NT2/D1 (cell line): ENCODE measurements at places on chromosomes 5 and 9.

- no peak for DNase-seq
Measured at GRCh38 chr5:137594717-137595116, 95.6 kb upstream of the SPOCK1 start.

DNA sequence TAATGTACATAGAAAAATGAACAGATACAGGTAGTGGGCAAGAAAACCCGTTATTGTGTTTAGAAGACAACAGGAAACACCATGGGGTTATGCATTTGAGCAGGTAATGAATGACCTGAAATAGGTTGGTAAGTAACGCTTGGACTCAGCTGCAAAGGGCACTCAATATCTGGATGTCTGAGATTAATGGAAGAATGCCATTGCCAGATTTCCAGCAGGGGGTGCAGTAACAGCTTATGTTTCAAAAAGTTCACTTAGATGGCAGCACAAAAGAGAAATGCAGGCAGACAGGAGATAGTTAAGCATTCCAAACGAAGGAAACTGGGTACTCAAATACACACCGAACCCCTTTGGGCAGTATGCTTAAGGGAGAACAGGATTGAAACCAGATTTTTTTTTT lies 285.5 kb upstream of the VLDLR start:
- no peak for DNase-seq

DNA sequence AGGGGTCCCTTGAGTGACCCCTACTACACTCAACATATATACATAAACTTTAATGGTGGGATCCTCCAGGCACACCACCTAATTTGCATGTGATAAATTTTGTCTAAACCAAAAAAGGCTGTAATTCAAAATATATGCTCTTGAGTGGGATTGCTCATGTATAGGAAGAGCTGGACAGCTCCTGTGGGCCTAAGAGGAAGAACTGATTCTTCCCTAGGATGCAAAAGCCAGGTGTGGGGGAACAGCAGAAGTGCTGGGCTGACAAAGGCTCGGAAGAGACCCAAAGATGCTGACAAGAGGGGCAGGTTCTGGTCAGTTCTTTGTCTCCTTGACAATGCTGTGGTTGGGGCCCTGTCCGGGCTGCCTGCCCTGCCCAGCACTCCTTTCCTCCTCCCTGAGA lies 43.9 kb downstream of the PCDH1 start:
- no peak for DNase-seq

- no peak for DNase-seq
Measured at GRCh38 chr9:79028101-79028500, 543.7 kb upstream of the TLE4 start.

GRCh38 chr9:114574438-114574837 lies 13.1 kb upstream of the ATP6V1G1 start:
- DNase-seq = no peak

DNA sequence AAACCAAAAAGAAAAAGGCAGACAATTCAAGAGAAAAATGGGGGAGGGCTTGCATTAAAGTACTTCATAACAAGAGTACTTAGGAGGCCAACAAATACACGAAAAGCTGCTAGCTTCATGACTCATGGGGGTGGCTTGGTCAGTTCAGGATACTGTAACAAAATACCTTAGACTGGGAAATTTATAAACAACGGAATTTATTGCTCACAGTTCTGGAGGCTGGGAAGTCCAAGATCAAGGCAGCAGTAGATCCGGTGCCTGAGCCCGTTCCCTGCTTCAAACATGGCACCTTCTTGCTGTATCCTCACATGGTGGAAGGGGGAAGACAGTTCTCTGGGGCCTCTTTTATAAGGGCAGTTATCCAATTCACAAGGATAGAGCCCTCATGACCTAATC lies 111.4 kb downstream of the C9orf50 start:
- DNase-seq = no peak

- DNase-seq = no peak
Measured at GRCh38 chr9:81756561-81756960, 67.2 kb upstream of the TLE1 start.

- DNase-seq = no peak
Measured at GRCh38 chr5:131416729-131417128, 152.9 kb downstream of the CDC42SE2 start.

GRCh38 chr5:79236362-79236969 lies 535 bp downstream of the JMY start:
- DNase-seq = no peak
